ENCODE measurements at places on chromosomes 4 and X.

DNA sequence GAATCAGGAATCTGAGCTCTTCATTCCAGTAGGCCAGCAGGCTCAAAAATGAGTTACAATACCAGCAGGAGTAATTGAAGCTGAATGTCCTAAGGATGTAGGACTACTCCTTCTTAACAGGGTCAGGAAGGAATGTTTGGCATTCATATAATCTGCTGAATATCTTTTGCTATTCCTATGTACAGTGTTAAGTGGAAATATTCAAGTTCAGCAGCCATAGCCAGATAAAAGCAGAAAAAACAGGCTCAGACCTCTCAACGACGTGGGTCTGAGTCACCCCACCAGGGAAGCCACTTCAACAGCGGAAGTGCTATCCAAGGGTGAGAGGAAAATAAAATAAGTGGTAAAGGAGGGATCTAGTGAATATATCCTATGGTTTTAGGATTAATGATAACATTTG, 577.0 kb downstream of the SPOCK3 start:
- no peak for DNase-seq

GRCh38 chrX:23756165-23756564, 13.1 kb upstream of the ACOT9 start:
- DNase-seq, result no peak

GRCh38 chr4:164012396-164013027, 518.0 kb downstream of the TMA16 start:
- no peak for DNase-seq

- DNase-seq, result no peak
Measured at GRCh38 chrX:13084611-13085010, 40.2 kb upstream of the FAM9C start.

DNA sequence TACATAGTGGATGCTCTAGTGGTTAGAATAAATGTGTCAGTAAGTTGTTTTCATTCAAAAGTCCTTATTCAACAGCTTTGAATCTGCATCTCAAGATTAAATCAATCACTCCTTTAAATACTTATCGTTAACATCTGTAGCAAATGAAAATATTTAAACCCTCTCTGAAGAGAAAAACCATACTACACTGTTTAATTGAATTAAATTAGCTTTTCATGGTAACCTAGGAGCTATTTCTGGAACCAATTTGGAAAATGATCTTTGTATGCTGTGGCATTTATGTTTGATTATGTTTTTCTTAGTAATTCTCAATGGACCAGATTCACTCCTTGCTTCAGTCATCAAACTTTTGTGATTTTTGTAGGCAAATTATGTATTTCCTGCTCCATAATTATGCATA, 9.7 kb downstream of the BMPR1B start:
- DNase-seq, result no peak

- no peak for DNase-seq
Measured at GRCh38 chr4:136927172-136927571, 605.1 kb downstream of the PCDH18 start.

GRCh38 chr4:137631605-137632004, 99.3 kb upstream of the PCDH18 start:
- DNase-seq, result no peak

DNA sequence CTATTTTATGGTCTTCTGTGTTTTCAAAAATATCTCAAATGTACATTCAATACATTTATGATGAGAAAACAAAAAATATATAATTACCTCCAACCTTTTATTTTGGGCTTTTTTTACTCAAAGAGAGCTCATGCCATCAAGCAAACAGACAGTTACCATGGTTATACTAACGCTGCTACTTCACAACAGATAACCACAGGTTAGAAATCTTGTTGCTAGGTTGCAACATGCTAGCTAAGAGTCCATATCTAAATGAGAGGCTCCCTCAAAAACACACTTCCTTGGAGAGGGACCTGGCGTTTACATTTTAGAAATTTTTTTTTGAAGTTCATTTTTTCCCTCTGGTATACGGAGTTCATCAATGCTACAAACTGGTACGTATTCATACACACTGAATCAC, 44.3 kb downstream of the TBC1D9 start:
- no peak for DNase-seq

- DNase-seq, result no peak
Measured at GRCh38 chr4:53712408-53713020, 121.2 kb upstream of the LNX1 start.

DNA sequence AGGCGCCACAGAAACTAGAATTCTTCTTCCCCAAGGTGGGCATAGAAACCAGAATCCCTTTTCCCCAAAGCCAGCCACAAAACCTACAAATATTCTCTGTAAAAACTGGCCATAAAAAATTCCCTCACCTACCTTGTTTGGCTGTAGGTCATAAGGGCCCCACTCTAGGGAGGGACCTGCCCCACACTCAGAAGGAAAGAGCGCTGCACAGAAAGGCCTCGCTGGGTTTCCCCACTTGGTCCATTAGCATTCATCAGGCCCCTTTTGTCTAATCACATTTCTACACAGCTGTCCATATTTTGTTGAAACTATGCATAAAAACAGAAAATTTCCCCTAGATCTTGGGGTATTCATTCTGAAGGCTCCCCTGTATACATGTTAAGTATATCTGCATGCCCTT, 54.1 kb downstream of the PHKA2 start:
- no peak for DNase-seq

- no peak for DNase-seq
Measured at GRCh38 chrX:155632431-155633100, 19.8 kb upstream of the TMLHE start.

- DNase-seq, result no peak
Measured at GRCh38 chrX:9824554-9824953, 38.3 kb downstream of the SHROOM2 start.

All from vagina (tissue), 2 donors.